ENCODE measurements at places on chromosomes 6 and 20.

- no peak for DNase-seq
Measured at GRCh38 chr20:1336699-1337367, 7.9 kb upstream of the SDCBP2 start.

- peak; percentile 63 for DNase-seq
Measured at GRCh38 chr6:138815797-138816528, 20.1 kb downstream of the ECT2L start.

- no peak for DNase-seq
Measured at GRCh38 chr6:91506509-91506908, 919.6 kb upstream of the MAP3K7 start.

GRCh38 chr6:141210901-141211300, 921.8 kb upstream of the GJE1 start:
- DNase-seq: no peak

GRCh38 chr6:5481033-5481432, 219.7 kb downstream of the FARS2 start:
- no peak for DNase-seq

DNA sequence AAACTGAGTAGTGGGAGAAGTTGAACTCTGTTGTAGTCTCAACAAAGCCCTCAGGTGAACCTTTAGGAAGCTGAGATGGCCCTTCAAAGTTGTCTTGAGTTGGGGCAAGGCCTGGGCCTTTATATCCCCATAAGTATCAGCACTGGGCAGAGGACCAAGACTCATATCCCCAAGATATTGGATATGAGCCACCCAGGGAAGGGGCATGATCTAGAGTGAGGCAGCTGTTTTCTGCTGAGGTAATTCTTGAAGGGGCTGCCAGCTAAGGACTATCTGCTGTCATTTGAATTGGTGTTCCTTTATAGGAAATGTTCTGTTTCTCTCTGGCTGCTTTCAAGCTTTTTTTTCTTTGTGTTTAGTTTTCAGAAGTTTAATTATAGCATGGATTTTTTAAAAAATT, 140.7 kb upstream of the FLRT3 start:
- no peak for DNase-seq

DNA sequence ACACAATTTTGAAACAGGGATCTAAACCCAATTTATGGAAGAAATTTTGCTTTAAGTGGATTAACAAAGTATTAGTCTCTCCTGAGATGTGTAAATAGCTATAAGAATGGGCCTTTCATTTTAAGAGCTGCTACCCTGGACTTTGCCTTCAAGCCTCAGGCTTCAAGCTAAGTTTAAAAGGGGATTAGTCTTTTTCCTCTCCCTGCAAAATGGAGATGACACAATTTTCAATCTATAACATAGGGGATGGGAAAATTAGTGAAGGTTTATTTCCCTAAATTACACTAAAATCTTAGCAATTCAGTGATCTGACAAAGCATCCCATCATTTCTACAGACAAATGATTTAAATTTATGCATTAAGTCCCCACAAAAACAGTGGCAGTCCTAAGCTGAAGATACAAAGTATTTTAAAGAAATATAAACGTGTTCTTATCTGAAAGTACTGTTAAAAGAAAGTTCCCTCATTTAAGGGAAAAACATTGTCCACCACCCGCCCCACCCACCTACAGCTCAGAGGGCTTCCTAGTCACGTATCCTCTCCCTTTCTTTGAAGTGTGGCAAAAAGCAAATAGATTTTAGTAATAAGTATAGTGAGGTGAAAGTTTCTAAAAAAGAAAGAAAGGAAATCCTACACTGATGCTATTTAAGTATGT, 14.5 kb downstream of the ARHGAP18 start:
- DNase-seq: no peak

DNA sequence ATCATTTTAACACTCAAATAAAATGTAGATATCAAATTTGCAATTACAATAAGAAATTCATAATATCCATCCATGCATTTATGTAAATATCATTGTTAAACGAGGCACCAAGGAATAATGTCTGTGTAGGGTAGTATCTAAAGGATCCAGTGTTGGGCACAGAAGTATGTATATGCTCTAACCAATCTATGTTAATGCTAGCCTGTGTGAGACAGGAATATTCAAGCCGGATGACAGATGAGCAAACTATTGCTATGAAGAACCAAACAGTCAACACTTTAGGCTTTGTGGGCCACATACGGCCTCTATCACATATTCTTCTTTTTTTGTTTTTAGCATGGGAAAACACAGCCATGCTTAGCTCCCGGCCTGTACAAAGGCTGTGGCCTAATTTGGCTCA, 45.0 kb downstream of the HUS1B start:
- no peak for DNase-seq

DNA sequence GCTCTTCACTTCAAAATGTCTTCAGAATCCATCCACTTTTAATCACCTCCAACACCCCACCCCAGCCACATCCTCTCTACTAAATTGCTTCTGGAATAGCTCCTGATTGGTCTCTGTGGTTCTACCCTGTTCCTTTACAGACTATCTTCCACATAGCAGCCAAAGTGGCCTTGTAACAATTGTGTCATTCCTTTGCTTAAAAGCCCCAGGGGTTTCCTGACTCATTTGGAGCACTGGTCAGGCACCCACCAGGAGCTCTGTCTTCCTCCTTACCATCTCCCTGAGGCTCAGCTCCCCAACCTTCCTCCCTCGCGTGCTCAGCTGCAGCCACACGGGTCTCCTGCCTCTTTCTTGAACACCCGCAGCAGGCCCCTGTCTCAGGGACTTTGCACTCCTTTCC, 126.8 kb downstream of the HIVEP1 start:
- no peak for DNase-seq

GRCh38 chr20:59221049-59221706, 57.6 kb downstream of the ZNF831 start:
- peak; percentile 44 for DNase-seq

GRCh38 chr6:84242265-84242664, 14.8 kb upstream of the CEP162 start:
- no peak for DNase-seq

GRCh38 chr6:79215213-79215824, 19.2 kb downstream of the HMGN3 start:
- DNase-seq: no peak

DNA sequence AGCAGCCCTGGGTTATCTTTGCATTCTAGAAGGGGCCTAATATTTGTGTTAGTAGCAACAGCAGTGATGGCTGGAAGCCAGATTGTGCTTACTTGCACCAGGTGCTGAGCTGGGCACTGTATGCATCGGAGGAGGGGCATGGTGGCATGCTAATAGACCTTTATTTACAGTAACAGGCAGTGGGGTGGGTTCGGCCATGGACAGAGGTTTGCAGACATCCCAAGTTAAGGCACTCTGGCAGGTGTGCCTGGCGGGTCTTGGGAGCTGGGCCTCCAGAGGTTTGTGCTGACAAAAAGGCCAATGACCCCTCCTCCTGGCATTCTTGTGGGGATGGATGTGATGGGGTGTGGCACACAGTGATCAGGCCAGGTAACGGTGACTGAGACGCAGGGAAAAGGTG, 39.0 kb upstream of the CD93 start:
- DNase-seq: no peak

DNA sequence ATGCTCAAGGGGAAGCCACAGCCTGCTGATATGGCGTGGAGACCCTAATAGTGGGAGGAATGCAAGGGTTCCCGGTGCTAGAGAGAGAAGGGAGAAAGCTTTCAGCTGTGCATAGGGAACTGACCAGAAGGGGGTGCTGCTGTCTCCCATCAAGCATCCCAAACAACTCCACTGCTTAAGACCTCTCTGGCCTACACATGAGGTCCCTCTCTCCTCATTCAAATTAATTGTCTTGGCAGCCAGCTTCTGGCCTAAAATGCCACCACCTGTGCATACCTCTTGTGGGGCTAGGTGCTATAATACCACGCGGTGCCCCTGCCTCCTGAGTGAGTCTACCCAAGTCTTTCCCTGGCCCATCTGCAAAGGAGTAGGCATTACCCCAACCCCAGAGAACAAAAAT, 14.5 kb downstream of the ADISSP start:
- peak; percentile 74 for DNase-seq

DNA sequence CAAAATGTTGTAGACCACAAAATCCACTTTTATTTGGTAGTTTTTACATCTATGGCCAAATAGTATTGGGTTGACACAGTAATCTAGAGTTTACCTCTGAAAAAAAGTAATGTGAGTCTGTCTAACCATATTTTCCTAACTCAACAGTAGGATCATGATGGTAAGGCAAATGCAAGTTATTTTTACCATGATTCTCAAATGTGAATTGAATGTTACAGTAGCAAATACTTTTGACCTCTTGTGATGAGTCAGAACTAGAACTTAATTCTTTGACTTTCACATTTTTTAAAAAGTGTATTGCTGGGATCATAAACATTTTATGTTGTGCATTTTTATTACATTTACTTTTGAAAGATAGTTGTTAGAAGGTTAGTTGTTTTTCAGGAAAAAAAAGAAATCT, 22.0 kb downstream of the RNF146 start:
- no peak for DNase-seq

DNA sequence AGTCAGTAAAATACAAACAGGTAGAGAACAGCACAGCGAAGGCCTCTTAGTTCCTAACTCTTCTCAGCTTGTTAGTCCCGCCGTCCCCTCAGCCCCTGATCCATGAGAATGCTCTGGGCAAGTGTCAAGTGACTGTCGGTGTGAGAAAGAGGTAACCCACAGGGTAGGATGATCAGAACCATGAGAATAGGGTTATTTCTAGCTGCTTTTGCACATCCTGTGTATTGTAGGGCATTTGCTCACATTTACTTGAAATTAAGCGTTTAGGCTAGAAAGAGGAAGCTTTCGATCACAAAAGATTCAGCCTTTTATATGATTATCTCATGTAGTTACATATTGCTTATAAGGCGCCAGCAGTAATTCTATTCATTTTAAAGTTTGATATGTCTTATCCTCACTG, 103.0 kb upstream of the PDE10A start:
- DNase-seq: no peak

DNA sequence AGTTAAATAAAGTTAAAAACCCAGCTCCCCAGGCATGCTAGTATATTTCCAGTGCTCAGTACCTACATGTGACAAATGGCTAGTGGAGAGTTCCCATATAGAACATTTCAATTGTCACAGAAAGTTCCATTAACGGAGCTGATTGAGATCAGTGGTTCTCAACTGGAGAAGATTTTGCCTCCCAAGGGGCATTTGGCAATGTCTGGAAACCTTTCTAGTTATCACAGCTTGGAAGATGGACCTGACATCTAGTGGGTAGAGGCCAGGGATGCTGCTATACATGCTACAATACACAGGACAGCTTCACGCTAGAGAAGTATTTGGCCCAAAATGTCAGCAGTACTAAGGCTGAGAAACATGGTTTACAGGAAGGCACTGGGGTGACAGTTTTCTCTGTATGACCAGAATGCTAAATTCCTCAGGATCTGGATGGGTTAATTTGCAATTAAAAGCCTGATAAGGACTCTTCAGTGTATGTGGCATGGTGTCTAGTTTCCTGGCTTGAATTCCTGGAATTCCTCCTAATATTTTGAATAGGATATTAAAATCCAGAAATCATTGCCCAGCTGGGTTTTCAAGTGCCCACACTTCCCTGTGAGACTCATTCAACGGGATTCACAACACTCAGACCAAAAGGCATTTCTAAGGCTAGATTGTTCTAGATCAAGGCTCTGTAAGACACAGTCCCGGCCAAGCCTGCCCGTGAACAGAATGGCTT, 84.7 kb upstream of the SALL4 start:
- DNase-seq: no peak

GRCh38 chr20:40339661-40340449, 349.2 kb downstream of the MAFB start:
- DNase-seq: no peak

DNA sequence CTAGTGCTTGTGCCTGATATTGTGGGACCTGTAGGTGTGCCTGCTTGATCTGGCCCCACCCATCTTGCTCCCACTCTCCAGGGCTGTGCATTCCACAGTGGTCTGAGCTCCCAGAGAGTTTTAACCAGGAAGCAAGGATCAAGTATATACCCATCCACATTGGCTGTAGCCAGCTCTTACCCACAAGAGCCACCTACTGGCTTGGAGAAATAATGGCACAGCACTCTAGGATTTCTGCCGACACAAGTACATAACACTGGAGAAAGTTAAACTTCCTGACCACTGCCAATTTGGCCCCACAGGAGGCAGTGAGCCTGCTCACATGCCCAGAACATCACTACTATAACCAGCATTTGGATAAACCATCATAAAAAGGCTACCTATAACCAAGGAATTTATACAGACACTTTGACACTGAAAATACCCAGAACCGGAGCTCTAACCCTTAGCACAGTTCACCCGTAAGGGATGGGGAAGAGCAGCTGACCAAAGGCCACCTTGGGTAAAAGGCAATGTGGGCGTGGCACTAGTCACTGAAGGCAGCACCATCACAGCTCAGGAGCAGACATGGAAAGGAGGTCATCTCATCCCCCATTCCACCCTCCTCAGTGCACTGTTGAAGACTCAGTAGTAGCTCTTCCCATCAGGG, 440.4 kb downstream of the BTBD3 start:
- no peak for DNase-seq

- DNase-seq: no peak
Measured at GRCh38 chr6:53624502-53624901, 41.1 kb downstream of the KLHL31 start.

DNA sequence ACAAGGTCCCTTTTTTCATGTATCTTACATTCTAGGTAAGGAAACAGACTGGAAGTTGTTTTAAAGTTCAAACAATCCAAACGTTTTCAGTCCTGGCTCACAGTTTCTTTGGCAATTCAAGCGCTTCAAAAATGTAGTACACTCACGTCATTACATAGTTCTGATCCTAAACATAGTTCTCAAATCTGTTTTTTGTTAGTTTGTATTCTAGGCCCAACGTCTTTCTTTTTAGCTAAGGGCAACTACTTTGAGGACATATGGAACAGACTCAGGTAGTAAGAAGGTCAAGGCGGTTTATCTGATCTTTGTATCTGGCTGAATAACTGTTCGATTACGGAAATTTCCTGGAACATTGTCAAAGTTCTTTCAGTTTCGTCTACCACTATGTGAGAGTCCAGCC, 36.9 kb upstream of the PLCB4 start:
- DNase-seq: no peak

DNA sequence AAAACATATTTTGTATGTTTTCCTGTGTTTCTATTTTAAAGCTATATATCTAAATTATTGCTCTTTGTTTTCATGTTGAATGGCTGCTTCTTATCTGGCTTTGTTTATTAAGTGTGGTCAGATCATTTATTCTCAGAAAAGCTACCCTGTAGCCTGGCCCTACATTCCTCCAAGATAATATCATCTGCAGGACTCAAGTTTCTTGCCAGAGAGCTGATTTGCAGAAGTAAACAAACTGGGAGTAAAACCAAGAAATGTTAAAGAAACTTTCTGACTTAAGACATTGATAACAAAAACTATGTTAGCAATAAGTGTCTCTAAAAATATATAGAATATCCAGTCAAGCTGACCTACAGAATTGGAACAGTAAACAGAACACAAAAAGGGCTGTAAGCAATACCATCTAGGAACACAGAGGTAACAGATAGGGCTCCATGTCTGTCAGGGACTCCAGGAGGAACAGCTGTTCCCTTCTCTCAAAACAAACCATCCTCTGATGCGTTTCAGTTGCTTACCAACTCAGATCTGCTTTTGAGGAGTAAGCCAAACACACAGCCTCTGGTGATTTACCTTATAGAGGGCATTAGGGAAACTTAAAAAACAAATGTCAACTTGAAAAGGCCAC, 17.5 kb upstream of the CEP85L start:
- DNase-seq: peak; percentile 41
